Hippocampal formation (tissue), 2 donors: ENCODE measurements at places on chromosomes 16 and 17.

DNA sequence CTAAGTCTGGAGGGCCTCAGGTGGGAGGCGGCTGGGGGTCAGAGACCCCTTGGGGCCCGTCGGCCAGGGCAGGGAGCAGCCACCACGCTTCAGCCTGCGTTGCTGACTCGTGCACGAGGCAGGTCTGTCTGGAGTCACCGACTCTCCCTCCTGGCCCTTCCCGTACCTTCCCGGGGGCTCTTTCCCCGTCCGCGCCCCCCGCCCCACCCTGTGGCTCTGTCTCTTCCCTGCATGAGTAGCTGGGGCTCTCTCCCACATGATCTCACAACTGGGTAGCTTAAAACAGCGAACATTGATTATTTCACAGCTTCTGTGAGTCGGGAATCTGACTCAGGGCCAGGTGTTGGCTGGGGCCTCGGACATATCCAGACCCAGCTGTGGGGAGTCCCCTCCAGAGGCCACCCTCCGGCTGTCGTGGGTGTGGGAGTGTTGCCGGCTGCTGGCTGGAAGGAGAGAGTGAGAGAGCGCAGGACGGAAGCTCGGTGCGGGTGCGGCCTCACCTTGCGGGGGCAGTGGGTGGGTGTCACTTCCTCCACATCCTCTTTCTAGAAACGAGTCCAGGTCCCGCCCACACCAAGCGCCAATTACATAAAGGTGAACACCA lies 17.3 kb downstream of the BAHCC1 start:
- DNase-seq: no peak

DNA sequence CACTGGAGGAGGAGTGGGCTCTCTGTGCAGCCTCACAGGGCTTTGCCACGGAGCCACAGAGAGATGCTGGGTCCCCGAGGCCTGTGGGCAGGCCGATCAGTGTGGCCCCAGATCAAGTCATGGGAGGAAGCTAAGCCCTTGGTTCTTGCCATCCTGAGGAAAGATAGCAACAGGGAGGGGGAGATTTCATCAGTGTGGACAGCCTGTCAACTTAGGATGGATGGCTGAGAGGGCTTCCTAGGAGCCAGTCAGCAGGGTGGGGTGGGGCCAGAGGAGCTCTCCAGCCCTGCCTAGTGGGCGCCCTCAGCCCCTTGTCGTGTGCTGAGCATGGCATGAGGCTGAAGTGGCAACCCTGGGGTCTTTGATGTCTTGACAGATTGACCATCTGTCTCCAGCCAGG lies 3.9 kb downstream of the NXPH3 start:
- no peak for DNase-seq

- DNase-seq: no peak
Observed at GRCh38 chr17:64336760-64337413, 53.8 kb downstream of the PECAM1 start.

DNA sequence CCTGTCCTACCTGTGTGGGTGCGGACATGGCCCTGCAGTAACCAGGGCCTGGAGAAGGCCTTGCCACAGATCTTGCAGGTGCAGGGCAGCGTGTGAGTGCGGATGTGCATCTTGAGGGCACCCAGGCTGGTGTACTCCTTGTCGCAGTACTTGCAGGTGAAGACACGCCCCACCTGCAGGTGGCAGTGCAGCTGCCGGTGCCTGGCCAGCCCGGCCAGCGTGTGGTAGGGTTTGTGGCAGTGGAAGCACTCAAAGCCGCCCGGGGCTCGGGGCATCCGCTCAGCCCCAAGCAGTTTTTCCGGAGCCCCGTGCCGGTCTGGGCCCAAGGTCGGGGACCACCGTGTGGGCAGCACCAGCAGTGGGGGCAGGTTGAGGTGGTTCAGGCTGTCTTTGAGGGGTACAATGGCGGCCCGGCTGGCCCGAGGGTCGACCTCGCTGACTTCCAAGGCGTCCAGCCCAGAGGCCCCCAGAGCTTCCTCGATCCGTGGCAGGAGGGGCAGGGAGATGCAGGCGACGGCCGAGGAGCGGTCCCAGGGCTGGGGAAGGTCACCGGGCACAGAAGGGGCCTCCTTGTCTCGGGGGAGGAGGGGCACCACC lies 5.1 kb downstream of the SNAI3 start:
- DNase-seq: no peak

DNA sequence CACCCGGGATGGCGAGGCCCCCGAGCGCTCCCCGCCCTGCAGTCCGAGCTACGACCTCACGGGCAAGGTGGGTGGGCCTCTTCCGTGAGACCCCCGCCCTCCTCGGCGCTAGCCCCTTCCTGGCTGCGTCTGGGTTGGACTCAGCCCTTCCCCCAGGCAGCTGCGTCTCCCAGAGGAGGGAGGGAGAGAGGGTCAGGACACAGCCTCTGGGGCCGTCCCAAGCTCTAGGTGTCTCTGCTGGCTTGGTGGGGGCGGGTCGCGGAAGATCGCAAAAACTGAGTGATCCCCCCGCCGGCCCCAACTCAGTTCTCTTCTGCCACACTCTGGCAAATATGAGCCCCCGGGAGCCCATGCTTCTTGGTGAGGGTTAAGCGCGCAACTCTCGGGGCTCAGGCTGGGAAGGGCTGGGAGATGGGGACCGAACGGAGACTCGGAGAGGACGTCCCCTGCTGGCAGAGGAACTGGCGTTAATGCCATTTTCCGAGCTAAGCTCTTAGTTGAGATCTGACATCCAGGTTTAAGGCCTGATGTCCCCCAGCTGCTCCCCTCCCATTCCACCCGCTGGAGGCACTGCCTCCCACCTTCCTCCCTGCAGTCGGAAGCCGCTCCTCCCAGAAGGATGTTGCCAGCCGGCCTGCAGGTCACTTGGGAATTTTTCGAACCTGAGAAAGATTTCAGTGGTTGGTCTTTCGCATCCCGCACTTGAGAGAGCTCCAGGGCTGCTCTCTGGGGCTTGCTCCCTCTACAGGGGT lies 419 bp downstream of the RAB37 start:
- DNase-seq: no peak

GRCh38 chr16:63241497-63242028 lies 1205.3 kb upstream of the CDH8 start:
- DNase-seq: no peak

DNA sequence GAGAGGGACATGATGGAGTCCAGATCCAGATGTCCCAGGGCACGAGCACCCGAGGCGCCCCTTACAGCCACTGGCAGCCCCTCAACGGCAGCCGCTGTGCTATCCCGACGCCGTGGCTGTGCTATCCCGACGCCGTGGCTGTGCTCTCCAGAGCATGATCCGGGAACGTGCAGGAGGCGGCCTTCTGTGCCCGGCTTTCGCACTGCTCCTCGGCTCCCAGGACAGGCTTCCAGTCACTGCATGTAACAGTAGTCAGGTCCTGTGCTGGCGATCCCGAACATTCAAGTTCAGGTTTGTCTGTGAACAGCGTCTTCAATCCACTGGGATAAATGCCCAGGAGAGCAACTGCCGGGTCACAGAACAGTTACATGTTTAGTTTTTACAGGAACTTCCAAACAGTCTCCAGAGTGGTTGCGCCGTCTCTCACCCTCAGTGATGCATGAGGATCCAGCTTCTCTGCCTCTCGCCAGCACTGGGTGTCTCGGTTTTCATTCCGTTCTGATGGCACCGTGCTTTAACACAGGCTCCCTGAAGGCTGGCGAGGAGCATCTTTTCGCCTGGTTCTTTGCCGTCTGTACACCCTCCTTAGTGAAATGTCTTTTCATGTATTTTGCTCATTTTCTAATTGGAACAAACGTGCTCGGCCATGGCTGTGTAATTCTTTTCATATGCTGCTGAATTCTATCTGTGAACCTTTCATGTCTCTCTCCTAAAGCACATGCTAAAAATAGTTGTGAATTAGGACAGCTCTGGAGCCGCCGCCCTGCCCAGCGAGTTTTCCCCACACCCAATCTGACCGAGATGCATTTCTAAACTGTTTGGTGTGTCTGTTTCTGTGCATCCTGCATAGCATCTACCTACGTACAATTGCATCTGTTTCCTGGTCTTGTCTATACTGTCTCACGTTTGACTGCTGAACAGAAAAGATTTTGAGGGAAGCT lies 72.6 kb upstream of the METRNL start:
- no peak for DNase-seq

DNA sequence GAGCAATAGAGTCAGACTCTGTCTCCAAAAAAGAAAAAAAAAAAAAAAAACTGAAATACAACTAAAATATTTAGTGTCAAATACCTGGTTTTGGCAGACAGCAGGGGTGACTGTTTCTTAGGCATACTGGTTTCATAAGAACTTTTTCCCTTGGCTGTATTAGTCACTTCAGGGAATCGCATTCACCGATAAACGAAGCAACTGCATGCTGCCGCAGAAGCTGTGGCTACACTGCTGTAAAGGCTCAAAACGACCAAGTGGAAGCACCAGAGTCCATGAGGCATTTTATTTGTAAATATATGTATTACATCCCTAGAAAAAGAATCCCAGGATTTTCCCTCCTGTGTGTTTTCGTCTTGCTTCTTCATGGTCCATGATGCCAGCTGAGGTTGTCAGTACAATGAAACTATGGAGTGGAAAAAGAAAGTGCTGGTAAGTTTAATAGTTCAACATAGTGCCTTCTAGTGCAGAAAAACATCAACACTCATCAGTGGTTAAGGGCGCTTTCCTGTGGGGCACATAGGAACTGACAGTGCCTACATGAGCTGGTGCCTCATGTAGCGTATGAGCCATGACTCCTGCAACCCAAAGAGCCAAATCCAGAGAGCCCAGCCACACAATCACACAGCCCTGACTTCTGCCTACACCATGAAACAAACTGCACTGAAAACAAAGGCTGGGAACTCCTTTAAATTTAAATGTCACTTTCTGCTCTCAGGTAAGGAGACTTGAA lies 7.3 kb downstream of the RPS15A start:
- no peak for DNase-seq

DNA sequence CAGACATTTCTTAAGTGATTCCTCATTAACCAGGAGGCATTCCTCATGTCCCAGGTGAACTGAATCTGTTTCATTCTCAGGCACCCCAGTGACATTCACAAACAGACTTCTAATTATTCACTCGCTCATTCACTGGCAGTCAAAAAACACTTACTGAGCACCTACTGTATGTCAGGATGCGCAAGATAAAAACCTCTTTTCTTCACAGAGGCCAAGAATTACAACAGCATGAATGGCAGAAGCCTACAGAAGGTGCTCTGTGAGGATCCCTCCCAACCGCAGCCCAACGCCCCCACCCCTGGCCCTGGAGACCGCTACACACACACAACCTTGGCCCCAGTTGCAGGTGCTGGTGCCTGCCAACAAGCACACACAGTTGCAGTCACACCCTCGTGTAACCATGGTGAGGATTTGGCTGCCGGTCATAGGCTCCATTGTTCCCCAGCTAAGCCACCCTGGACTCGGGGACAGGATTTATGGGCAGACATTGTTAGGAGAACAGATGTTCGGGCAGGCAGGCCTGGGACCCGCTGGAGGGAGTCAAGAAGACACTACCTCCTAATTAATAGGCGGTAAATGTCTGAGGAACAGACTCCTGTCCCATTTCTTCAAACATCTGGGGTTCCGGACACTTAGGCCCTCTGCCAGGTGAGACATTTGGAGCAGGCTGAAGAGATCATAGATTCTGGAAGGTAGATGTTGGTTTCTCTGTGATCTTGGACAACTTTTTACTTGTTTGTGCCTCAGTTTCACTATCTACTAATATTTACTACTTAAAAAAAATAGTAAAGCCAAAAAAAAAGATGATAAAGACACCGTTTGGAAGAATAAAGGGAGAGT lies 43.2 kb downstream of the CUEDC1 start:
- DNase-seq: peak; percentile 94

- DNase-seq: no peak
Observed at GRCh38 chr17:58525239-58525638, 10.8 kb upstream of the MTMR4 start.

- no peak for DNase-seq
Observed at GRCh38 chr17:73025041-73025560, 67.4 kb downstream of the SLC39A11 start.

DNA sequence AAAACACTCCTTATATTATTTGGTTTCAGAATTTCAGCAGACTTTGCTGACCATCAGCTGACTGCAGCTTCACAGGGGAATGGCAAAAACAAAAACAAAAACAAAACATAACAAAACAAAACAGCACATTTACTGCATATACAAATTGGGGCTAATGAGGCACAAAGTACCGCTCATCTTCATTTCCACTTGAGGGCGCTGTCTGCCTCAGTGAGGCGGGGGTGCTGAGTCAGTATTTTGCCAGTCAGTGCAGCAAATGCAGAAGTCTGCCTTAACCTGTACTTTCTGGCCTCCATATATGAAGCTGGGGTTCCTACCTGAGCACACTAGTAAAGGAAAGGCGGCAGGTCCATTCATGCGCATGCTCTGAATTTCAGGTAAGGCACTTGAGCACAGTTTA lies 13.5 kb upstream of the DYNLRB2 start:
- DNase-seq: no peak

DNA sequence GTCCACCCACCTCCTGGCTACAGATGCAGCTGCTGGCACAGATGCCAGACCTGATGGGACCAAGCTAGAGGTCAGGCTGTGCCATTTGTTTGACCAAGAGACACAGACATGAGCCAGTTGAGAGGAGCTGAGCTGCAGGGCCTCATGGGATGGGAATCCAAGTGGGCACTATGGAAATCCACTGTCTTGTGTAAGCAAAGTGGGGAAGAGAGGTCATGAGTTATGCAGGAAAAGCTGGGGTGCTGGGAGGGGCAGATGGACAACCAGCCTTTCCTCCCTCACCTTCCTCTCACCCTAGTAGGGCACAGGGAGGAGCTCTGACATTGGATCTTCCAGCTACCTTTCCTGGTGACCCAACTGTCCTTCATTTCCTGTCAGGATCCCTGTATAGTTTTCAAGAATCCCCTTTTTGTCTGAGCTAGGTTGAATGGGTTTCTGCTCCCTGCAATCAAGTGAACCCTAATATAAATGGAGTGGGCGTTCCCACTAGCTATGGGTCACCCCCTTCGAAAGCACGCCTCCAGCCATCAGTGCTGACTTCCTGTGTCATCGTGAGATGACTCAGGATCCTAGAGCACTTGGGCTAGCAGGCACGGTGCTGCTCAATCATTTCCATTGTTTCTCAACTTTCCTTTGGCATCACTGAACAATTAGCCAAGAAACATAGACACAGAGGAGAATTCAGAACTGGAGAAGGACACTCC lies 13.6 kb downstream of the ATPAF2 start:
- no peak for DNase-seq

- peak; percentile 38 for DNase-seq
Observed at GRCh38 chr16:1812732-1813163, 13.9 kb downstream of the HAGH start.

GRCh38 chr17:46720408-46720807 lies 98.1 kb downstream of the WNT3 start:
- no peak for DNase-seq

GRCh38 chr17:66364508-66364907 lies 62.1 kb downstream of the PRKCA start:
- no peak for DNase-seq

- peak; percentile 86 for DNase-seq
Observed at GRCh38 chr16:19601083-19601976, 45.8 kb downstream of the VPS35L start.

DNA sequence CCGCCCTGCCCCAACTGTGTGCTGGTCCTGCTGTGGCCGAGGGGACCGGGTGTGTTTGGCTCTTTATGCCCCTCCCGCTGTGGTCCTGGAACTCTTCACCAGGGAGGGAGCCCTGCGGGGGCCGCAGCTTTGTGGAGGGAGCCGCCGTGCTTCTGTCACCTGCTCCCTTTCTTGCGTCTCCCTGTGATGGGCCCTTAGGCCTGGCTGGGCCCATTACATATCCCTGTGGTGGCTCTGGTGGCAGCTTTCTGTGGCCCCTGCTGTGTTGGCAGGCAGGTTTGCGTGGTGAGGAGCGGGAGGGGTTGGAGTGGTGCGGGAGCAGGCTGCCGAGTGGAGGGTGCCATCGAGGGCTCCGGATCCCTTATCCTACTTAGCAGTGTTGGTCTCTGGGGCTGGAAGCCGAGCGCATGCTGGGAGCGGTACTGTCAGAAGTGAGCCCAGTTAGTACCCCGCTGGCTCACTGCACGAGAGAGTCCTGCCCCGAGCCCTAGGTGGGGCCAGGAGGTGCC lies 60.4 kb downstream of the PDPK1 start:
- DNase-seq: no peak
